ENCODE measurements at places on chromosomes 7 and 10. TPM values are rescaled to one million over a fixed set of nuclear protein-coding genes. Genes with fewer than 3 reads are reported as not detected.

PRR15 gene
- 2.9 TPM for total RNA-seq

CRTAC1 gene
- total RNA-seq, result 77.1 TPM

- no peak for DNase-seq
- H3K27me3 ChIP-seq, result no peaks in the 10 kb centered on the region
- H3K27ac ChIP-seq, result no peak overlapping the region
- H3K36me3 ChIP-seq, result peaks cover 29% of the 10 kb centered on the region
- H3K4me3 ChIP-seq, result no peak overlapping the region
- H3K4me1 ChIP-seq, result no peaks in the 10 kb centered on the region
These were observed 72.2 kb downstream of the CACUL1 start for GRCh38 chr10:118682533-118682932.

DNA sequence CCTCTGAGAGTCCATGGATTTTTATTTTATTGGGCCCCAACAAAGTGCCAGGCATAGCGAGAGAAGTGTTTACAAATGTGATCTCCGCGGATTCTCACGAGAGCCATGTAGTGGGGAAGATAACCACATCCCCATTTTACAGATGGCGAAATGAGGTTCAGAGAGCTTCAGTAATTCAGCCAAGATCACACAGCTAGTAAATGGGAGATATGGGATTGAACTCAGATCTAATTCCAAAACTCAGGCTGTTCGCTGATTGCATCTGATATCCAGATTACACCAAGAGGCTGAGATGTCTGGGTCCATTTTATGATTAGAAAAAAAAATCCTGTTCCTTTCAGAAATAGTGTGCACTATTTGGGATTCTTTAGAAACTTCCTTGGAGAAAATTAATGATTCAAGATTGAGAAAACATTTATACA, 1.3 kb downstream of the FAS start:
- H3K27me3 ChIP-seq, result no peaks in the 10 kb centered on the region
- H3K4me3 ChIP-seq, result peak overlapping the region; percentile 86
- DNase-seq, result no peak
- H3K36me3 ChIP-seq, result no peaks in the 10 kb centered on the region
- peaks cover 59% of the 10 kb centered on the region for H3K4me1 ChIP-seq

DNA sequence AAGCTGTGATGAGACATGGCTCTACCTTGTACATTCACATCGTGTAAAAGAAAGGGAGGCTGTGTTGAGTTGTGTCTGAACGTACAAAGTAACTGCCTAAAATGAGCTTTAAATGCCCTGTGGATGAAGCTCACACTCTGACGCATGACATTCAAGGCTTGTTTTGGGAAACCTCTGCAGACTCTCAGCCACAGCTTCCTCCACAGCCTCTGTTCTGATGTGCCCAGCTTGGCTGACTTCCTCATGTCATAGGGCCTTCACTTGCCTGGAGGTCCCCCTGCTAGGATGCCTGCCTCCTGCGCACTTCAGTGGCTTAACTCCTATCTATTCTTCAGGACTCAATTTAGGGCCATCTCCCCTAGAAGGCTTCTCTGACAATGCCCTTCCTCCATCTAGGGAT, 230.0 kb upstream of the HABP2 start:
- no peaks in the 10 kb centered on the region for H3K4me1 ChIP-seq
- DNase-seq, result no peak
- no peaks in the 10 kb centered on the region for H3K27me3 ChIP-seq
- no peak overlapping the region for H3K4me3 ChIP-seq
- H3K36me3 ChIP-seq, result no peaks in the 10 kb centered on the region

Measured in upper lobe of left lung (tissue), 6 donors.